Stimulated activated CD4-positive, alpha-beta T cell treated with anti-CD3 and anti-CD28 coated beads, Interleukin-12 subunit alpha, Interleukin-12 subunit beta, amount 100 ng/mL, for 24 hours (primary cell): ENCODE measurements at places on chromosomes 16 and 17.

DNA sequence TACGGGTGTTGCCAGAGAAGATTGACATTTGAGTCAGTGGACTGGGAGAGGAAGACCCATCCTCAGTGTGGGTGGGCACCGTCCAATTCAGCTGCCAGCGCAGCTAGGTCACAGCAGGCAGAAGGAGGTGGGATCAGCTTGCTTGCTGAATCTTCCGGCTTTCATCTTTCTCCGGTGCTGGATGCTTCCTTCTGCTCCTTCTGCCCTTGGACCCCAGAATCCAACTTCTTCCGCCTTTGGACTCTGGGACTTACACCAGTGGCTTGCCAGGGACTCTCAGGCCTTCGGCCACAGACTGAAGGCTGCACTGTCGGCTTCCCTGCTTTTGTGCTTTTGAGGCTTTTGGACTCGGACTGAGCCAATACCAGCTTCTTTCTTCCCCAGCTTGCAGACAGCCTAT is 46.1 kb upstream of the RPL38 start:
- DNase-seq = no peak

DNA sequence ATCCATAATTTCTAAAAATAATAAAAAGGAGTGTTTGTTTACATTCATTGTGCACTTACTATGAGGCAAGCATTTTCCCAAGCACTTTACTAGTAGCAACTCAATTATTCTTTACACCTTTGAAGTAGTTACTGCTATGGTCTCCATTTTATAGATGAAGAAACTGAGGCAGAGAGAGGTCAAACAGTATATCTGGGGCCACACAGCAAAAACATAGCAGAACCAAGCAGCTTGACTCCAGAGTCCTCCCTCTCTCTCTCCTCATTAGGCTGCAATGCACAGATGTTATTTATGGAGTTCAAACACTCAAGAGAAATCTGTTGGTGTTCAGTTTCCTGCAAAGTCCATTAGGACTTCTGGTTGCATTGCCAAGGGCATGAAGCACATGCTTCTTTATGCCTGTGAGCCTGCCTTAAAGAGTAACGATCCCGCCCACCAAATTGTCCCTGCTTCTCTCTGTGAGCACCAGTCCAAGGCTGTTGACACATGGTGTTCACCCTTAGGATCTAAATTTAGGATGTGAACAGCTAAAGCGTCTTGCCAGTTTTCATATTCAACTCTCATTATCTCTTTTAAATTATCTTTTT is 44.0 kb downstream of the GPRC5B start:
- no peak for DNase-seq

DNA sequence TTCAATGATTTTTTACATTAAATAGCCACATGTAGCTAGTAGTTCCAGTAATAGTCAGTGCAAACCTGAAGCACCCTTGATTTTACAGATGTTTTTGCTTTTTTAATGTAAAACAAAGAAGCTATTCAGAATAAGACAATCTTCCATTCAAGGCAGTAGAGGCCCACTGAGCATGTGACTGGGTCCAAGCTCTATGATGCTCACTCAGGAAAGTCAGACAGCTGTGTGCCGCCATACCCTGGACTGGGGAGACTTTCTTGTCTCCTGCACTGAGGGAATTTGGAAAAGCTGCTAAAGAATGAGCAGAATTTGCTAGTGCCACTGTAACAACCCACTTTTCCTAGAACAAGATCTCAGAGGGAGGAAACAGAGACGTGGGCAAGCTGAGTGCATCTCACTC is 11.5 kb downstream of the CENPN start:
- no peak for DNase-seq

- no peak for DNase-seq
Observed at GRCh38 chr17:38369124-38369886, 17.7 kb downstream of the SOCS7 start.

GRCh38 chr16:85075236-85075924 is 36.9 kb downstream of the CIBAR2 start:
- DNase-seq = no peak

- DNase-seq = no peak
Observed at GRCh38 chr17:61306003-61306402, 93.6 kb upstream of the TBX2 start.

DNA sequence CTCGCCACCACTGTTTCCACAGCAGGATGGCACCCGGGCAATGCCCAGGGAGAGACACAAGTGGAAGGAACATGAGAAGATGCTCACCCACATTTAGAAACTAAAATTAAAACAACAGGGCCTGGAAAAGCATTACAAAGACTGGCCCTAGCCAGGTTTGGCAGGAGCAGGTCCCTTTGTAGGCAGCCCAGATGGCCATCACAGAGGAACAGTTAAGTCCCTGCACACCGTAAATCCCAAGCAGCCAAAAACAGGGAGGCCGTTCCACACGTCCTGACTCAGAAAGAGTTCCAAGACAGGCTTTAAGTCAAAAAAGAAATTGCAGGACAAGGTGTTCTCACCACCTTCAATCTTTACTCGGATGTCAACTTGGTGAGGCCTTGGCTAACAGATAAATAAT is 127.1 kb downstream of the DYNLRB2 start:
- DNase-seq = no peak

- DNase-seq = no peak
Observed at GRCh38 chr17:866568-867103, 84.5 kb downstream of the MRM3 start.

- no peak for DNase-seq
Observed at GRCh38 chr16:74747716-74748615, 26.7 kb downstream of the FA2H start.

DNA sequence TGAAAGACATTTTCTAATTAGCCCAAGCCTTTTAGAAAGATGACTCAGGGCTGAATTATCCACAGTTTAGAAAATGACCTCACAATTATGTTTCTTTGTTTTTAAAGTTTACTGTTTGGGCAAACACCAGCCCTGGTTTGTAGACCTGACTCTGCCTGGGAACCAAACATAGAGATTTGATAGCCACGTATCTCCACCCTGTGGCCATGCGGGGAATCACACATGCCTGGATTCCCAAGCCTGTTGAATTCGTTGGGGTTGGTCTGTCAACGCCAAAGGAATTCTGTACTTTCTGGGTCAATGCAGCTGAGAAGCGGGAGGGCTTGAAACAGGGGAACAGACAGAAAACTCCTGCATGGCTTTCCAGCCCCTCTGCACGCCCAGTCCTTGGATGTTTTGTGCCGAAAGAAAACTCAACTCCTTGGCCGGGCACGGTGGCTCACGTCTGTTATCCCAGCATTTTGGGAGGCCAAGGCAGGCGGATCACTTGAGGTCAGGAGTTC is 26.9 kb downstream of the CD300A start:
- peak; percentile 35 for DNase-seq

DNA sequence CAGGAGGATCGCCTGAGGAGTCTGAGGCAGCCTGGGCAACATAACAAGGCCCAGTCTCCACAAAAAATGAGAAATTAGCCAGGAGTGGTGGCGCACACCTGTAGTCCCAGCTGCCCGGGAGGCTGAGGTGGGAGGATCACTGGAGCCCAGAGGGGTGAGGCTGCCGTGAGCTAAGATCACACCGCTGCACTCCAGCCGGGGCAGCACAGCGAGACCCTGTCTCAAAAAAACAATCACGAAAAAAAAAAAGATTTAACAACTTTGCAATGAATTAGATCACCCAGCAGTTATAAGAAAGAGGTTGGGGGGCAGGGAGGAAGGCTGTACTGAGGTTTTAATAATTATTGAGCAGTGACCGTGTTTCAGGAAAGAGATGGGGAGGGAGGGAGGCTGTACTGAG is 49.4 kb downstream of the RPH3AL start:
- no peak for DNase-seq

DNA sequence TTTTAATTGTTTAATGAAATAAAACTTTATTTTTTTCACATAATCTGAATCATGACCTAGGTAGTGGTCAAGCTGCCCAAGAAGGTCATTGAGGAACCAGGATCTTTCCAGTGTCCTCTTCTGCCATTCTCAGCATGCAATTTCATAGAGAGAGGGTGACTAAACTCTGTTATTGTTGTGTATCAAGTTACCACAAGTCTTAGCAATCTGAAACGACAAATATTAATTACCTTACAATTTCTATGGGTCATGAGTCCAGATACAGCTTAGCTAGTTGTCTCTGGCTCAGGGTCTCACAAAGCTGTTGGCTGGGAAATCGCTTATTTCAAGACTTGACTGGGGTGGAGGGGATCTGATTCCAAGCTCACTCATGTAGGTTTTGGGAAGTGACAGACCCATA is 37.6 kb downstream of the FTO start:
- DNase-seq = no peak

DNA sequence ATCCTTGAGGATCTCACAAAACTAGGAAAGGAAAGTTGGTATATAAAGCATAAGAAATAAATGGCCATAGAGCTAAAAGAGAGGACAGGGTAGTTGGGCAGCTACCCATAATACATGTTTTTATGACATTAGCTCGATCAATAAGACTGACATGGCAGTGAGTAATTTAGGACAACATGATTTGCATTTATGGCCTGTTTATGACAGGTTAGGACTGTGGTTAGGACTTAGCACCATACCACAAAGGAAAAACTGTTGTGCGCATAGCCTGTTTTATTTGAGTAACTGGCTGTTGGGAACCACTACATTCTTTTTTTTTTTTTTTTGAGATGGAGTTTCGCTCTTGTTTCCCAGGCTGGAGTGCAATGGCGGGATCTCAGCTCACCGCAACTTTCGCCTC is 18.0 kb upstream of the TRIM37 start:
- no peak for DNase-seq

DNA sequence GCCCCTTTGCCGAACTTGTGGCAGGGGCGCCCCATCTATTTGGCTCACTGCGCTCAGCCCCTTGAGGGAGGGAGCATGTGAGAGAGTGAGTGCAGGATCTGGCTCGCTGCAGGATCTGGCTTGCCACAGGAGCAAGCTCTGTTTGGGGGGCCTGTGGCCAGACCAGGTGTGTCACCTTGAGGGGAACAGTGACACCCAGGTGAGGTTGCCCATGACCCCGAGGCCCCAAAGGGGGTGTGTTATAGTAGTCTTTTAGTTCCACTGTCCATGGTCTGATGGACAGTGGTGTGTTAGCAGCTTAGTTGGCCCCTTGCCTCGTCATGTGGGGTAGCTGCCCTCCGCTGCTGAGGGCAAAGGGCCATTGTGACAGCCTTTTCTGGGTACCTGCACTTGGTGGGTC is 41.6 kb downstream of the CCDC42 start:
- DNase-seq = no peak

GRCh38 chr16:4880006-4880580 is 32.8 kb downstream of the UBN1 start:
- DNase-seq = no peak

DNA sequence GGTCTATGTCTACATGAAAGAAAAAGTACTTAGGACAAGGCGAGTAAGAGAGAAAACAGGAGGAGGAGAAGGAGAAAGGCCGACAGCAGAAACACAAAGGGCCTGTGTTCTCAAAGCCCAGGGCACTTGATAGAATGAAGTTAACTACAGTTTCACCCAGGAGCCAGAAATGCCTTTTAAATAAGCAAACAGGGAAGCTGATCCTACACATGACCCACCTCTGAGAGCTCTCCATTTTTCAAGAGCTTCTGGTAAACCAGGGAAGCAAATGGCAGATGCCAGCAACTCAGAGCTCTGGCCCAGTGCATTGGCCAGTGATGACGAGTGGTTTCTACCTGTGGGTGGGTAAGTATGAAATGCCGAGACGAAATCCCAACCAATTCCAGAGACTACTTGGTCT is 163.4 kb downstream of the ZFHX3 start:
- DNase-seq = no peak

DNA sequence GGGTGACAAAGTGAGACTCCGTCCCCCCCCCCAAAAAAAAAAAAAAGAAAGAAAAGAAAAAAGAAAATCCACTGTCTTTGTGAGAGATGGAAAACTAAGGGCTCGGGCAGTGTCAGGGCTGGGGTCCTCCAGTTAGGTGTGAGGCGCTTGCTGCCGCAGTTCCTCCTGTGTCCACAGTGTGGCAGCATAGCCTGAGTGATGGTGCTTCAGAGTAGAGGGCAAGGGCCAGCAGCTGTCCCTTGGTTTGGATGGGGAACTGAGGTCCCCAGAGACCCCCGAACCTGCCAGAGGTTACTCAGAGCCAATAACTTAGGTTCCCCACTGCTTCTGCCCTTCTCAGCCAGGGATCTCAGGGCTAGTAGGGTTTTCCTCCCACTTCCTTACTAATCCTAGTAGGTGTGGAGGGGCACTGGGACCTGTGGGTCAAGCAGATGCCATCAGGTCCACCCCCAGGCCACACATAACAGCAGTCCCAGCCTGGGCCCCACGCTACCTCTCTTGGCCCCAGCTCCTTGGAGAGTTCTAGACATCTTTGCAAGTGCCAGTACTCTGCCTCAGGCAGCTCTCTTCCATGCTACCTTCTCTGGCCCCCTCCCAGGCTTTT is 7.9 kb upstream of the LLGL1 start:
- peak; percentile 78 for DNase-seq

DNA sequence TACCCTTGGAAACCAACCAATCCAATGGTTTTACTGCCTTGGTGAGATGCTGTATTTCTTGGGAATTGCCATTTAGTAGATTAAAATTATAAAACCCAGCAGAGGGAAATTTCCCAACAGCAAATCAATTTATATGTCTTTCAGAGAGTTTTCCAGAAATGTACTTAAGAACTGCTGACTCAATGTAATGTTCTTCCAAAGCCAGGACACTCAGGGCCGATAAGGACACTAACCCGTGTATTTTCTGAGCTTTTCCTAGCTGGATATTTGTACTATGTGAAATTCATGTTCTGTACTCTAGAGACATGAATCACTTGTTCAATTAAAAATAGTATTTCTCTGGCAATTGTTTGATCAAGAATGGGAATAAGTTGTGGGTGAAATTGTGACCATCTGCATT is 121.4 kb downstream of the KCNJ2 start:
- DNase-seq = no peak

DNA sequence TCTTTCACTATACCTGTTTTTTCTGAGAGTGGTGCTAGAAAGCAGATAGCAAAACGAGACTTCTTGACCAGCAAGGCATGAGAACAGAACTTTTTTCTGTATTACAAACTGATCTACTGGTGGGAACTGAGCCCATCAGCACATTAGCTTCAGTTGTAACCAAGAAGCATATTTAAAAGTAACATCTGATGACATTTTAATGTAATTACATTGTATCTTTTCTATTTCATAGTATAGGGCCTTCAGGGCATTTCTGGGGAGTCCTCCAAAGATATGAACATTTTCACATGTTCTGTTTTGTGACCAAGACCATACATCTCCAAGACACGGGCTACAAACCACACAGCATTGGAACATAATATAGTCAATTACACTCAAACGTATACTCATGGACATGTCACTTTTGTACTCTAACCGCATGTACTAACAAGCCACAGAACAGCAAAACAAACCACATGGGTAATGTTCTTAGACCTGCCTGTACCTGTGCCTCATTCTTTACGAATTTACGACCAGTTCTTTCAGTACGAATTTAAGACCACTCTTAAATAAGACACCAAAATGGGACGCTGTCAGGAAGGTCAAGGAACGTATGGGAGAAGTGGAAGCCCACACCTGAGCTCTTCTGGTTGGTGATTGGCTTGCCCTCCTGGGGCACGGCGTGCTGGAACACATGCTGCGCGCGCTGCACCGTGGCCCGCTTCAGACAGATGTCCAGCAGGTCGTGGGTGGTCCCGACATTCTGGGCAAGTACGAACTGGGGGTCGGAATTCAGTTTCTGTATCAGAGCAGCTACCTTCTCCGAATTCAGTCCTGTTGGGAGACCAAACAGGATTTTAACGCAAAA is 825 bp downstream of the BLMH start:
- no peak for DNase-seq
